ENCODE measurements at places on chromosomes 7 and 10.

- no peak for DNase-seq
These were observed 8.8 kb downstream of the GATA3 start for GRCh38 chr10:8063128-8063908.

DNA sequence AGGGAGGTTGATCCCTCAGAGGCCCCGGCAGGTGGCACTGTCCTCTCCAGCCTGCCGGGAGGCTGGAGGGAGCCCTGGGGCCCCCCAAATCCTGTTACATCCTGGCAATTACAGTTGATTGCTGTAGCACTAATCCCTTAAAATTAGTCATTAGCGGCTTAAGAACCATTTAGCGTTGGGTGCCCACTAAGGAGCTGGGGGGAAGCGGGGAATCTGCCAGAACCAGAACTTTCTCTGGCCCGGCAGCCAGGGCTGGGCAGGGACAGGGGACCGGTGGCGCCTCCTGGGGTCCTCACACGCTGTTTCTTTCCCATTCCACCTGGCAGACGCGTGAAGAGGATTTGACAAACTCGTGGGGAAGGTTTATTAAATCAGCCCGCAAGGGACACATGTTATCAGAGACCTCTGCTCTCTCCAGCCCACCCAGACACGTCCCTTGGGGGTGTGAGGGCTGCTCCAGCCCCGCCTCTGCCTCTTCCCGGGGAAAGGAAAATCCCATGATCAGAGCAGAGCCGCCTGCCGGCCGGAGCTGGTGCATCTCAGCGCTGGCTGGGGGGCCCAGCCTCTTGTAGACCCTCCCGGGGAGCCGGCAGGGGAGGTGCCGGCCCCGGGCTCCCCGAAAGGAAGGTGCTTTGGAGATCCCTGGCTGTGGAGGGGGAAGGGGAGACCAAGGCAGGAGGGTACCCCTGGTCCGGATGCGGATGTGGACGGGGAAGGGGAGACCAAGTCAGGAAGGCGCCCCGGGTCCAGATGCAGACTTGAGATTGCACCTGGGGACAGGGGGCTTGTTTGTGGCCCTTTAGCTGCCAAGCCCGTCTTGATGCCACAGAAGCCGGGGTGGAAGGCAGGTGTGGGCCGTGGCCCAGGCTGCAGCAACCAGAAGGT lies 142.7 kb downstream of the ELFN1 start:
- no peak for DNase-seq

DNA sequence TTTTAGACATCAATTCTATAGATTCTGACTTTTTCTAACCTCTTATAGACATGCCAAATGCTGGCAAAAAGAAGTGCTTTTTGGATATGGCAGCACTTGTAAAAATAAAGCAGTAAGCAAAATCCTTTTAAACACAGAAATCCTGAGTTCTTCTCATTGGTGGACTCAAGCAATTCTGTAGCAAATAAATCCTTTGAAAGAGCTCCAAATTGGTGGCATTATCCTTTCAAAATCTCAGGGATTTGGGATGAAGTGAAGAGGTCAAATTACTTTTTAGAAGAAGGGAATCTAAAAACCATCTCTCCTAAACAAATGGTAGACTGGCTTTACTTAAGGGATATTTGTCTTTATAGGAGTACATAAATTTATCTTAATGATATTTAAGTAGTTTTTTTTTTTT lies 17.5 kb upstream of the ASCC1 start:
- DNase-seq, result no peak

GRCh38 chr7:148772297-148773089 lies 73.8 kb downstream of the CUL1 start:
- DNase-seq, result peak; percentile 16

DNA sequence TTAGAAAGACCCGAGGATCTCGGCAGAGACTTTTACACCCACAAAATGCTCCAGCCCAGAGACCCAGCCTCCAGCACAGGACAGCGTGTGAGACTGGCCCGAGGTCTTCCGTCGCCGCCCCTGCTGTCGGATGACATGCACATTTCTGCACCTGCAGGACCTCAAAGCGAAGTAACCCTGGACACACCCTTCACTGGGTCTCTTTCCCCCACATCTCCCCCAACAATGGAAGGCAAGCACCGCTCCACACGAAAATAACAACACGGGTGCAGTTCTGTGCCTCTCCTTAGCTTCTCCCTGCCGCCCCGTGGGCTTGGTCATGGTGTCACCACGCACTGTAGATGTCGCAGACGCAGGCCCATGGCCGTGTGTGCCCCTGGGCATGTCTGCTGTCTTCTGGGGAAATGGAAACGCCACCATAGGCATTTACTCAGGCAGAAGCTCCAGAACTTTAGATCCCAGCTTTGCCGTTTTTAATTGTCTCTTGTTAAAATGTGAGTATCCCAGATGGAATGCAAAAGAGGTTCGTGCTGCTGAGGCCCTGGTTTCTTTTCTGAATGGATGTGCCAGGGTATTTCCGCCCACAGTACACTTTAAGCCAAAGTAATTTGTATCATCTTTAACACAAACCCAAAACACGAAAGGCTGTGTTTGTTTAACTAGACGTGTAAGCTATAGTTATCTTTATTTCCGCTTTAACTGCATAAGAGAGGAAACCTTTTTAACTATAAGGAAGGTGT lies 237.9 kb downstream of the MGMT start:
- DNase-seq, result no peak

GRCh38 chr10:44981172-44982113 lies 2.8 kb upstream of the DEPP1 start:
- DNase-seq, result no peak

DNA sequence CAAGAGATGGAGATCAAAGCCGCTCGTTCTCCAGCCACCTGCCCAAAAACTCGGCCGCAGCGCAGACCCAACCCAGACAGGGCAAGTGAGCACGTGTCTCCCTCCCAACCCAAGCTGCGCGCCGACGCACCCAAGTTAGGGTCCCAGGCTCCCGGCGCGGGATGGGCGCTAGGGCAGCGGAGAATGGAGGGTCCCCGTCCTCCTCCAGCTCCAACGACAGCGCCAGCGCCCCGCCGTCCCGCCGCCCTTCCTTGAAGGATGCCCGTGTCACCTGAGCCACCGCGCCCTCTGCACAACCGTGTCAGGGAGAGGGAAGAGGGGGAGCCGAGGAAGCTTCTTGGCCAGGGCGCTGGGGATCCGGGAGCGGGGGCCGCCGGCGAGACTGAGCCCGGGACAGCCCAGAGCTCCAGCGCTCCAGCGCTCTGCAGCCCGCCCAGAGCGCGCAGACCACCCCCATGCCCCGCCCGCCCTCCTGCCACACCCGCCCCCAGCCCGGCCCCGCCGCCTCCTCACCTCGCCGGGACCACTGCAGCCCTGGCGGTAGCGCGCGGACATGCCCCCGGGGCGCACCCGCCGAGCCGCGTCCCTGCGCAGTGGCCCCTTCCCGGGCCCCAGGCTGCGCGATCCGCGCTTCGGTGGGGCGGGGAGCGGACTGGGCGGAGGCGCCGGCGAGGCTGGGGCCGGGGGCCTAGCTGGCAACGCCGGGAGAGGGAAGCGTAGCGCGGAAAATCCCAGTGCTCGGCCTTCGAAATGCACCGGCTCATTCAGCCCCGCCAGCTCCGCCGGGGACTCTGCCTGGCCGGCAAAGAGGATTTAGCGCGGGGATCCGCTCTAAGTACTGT lies at the start of gene SLC16A12:
Gene SLC16A12 (minus strand): TSS at position 424 of the 842 bp plus-strand sequence. CDS start 73,016 bp downstream, outside the sequence.
- peak; percentile 9 for DNase-seq

DNA sequence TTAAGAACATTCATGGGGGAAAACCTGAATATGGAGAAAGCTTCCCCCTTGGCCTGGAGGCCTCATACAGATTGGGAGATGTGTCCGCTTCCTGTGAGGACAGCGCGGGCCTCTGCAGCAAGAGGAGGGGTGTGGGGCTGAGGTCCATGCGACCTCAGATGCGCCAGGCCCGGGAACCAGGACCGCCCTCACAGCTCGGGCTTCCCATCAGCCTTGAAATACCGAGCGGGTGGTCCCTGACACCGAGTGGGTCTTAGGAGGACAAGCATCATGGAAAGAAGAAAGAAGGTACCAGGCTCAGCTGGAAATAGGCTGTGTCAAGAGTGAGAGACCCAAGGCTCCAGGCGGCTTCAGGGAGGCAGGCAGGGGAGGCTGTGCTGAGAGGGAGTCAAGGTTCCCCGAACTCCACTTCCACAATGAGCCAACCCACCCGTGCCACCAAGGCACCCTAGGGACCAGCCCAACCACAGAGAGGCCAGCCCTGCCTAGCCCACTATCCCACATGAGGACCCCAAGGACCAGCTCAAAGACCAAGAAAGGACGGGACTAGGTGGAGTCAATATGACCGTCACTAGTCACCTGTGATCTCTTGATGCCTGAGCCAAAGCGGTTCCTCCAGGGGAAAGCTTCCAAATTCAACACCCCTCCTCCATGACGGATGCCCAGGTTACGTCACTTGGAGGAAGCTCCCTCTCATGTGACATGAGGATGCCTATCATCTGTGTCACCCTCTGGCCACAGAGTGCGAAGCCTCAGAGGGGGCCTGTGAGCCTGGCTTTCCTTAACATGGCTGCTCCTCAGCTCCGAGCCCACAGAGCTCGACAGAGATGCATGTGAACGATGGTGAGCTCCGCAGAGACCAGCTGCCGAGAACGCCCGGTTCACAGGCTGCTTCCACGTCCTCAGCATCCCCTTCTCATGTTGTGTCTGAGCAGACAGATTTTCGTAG lies 103.7 kb downstream of the TCERG1L start:
- DNase-seq, result no peak

- DNase-seq, result no peak
These were observed 101.0 kb downstream of the MYL10 start for GRCh38 chr7:101527844-101528667.

DNA sequence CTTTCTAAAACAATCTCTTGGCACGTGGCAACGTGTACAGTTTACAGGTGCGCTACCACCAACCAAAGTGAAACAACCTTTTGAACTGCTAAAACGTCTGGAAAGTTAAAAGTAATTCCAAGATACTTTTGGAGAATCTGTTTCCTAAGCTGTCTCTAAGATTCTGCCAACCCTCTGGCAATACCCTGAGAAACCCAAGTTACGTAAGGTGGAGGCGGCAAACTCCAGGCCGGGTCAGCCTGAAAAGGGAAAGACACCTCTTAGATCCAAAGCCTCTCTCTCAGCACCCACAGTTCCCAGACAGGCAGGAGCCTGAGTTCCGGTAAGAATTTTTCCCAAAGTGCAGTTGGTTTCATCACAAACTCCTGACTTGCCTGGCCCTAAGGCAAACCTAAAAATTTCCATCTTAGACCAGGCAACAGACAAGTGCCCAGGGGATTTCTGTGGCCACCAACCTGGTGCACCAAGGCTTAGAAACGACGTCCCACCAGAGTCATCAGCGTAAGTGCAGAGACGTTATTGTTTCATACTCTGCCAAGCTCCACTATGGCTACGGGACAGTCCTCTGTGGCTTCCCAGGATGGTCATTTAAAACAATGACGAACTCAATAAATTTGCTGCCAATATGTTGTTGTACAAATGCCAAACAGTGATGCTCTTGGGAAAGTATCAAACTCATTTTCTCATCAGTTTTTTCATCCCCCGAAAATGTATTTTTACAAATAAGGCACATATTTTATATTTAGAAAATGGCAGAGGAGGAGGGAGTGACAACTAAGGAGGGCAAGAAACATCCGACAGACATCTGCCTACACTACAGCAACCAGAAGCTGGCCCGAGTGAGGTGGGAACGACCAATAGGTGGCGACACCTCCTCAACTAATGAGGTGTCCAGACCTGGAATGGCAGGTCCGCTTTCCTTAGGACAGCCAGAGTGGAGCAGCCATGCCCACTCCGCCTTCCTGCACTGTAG lies 205.8 kb upstream of the FRMD4A start:
- peak; percentile 71 for DNase-seq

DNA sequence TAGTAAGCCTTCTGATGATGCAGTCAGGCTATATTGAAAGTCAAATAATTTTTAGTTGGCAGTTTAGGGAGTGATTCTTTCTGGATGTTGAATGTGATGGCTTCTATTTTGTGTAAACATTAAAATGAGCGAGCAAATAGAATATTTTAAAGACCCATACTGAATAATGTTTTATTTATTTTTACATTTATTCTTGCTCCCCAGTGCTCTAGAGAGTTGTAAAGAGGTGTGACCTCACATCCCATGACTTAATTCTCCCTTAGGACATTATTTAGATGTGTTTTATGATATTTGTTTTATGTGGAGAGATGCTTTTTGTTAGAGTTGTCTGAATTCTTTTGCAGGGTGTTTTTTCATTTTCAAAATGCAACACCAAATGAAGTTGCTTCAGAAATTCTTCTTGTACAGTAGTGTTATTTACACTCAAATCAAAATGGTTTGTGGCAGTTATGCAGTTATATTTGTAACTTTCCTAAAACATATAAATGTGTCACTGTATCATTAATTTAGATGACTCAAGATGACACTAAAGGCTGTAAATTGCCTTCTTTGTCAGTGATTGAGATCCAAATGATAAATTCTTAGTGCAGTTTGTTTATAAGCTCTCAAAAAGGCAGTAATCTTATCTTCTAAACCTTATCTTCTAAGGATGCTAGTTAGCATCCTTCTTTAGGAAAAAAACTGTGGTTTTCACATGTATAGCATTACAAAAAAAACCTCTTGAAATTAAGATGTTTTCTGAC lies 12.4 kb downstream of the UMAD1 start:
- DNase-seq, result no peak

DNA sequence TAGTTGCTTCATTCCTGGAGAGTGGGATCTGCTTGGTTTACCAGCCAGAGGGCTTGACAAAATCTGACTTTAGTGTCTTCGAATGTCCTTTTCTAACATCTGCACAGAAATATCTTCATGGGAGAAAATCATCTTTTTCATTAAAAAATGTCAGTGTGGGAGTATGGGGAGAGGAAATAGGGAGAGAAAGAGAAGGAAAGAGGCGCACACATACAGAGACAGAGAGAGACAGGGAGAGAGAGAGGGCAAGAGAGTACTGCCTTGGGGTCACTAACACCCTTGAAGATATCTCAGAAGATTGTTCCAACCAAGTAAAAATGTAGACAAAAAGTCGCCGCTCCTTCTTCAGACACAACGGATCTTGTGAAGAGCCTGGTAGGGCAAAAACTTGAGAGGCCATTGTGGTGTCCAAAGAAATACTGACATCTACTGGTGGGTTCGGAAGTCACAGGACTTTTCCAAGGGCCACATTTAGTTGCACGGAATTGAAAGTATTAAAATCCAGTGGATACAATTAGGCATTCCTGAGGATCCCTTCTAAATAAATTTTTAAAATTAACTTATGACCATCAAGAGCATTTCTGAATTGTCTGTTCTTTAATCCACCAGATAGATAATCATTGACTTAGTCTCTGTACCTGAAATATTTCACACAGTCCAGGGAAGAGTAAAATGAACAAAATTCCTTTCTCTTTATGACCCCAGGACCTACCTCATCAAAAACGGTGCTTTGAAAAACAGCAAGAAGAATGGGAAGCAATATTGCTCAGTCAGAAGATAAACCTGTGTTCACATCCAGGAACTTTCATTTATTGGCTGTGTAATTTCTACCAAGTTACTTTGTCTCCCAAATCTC lies 29.7 kb downstream of the VIM start:
- peak; percentile 47 for DNase-seq

- no peak for DNase-seq
These were observed 50.3 kb downstream of the COL26A1 start for GRCh38 chr7:101412976-101413375.

GRCh38 chr10:63713191-63714144 lies 192.3 kb downstream of the REEP3 start:
- no peak for DNase-seq

GRCh38 chr10:62735464-62736167 lies 68.9 kb upstream of the ADO start:
- DNase-seq, result no peak

- DNase-seq, result no peak
These were observed 2.5 kb downstream of the SLK start for GRCh38 chr10:103969436-103969835.

All from stimulated activated naive CD8-positive, alpha-beta T cell treated with anti-CD3 and anti-CD28 coated beads, Interleukin-15, Interleukin-2, amounts not matched to agents 100 U/mL and 50 U/mL, for 24 hours (primary cell).